ENCODE measurements at places on chromosomes 16 and 17.

GRCh38 chr17:78857266-78857665 is 16.7 kb upstream of the USP36 start:
- DNase-seq, result no peak

GRCh38 chr17:50513495-50513894 is 5.3 kb downstream of the MYCBPAP start:
- no peak for DNase-seq

GRCh38 chr17:64025732-64026294 is 5.4 kb upstream of the ICAM2 start:
- DNase-seq, result peak; percentile 75

DNA sequence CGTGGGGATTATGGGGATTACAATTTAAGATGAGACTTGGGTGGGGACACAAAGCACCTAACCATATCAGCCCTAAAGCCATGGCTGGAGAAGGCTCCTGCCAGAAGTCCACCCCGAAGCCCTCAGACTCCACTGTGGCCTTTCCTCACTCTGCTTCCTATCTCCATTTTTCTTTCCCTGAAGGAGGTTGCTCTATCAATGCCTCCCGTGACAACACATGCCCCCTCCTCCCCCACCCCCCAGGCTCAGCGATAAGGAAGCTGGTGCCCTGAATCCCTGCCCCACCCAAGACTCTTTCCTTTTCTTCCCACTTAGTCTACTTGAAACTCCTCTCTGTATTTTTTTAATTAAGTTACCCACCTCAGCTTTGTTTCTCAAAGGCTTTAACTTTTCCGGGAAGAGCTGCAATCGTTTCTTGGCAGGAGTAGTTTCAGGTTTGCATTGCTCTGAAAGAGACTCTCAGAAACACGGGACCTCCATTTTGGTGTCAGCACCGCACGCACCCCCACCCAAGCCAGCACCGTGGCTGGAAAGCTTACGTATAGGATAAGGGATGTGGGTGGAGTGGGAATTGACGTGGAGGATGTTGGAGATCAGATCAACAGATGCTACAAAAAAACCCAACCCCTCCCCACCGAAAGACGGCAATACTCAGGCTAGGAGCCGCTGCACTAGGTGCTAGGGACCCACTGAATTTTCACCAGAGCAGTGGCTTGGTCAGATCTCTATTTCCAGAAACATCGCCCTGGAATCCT is 15.2 kb upstream of the CA4 start:
- DNase-seq, result peak; percentile 27

GRCh38 chr17:67111808-67112207 is 67.5 kb downstream of the CACNG1 start:
- no peak for DNase-seq

DNA sequence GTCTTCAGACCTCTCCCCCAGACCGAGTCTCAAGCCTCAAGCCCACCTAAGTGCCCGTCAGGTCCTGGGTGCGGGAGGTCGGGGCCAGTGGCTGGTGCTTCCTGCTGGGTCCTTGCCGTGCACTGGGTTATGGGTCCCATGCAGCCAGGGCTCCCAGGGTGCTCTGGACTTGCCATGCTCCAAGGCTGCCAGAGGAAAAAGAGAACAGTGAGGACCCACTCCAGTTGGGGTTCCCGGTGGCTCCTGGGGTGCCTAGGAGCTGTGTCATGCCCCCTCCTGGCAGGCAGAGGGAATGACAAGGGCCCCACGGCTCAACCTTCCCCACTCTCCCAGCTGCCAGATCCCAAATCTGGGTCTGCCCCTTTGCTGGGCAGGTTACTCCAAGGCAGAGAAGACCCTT is 3.8 kb downstream of the SNX20 start:
- no peak for DNase-seq

DNA sequence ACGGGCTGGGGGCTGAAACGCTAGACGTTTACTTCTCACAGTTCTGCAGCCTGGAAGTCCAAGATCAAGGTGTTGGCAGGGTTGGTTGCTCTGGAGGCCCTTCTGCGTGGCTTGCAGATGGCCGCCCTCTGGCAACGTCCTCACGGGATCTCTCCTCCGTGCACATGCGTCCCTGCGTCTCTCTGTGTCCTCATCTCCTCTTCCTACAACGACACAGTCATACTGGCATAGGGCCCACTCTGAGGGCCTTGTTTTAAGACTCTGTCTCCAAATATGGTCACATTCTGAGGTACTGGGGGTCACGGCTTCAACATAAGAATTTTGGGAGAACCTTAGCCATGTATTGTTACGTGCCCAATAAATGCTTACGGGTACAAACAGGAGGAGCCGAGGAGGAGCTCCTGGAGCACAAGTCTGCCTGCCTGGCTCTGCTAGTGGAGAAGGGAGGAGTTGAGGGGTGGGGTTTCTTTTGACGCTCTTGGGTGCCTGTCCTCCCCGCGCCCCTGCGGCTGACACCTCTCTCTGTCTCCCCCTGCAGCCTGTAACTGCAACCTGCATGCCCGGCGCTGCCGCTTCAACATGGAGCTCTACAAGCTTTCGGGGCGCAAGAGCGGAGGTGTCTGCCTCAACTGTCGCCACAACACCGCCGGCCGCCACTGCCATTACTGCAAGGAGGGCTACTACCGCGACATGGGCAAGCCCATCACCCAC is 141.1 kb downstream of the NTN1 start:
- no peak for DNase-seq

DNA sequence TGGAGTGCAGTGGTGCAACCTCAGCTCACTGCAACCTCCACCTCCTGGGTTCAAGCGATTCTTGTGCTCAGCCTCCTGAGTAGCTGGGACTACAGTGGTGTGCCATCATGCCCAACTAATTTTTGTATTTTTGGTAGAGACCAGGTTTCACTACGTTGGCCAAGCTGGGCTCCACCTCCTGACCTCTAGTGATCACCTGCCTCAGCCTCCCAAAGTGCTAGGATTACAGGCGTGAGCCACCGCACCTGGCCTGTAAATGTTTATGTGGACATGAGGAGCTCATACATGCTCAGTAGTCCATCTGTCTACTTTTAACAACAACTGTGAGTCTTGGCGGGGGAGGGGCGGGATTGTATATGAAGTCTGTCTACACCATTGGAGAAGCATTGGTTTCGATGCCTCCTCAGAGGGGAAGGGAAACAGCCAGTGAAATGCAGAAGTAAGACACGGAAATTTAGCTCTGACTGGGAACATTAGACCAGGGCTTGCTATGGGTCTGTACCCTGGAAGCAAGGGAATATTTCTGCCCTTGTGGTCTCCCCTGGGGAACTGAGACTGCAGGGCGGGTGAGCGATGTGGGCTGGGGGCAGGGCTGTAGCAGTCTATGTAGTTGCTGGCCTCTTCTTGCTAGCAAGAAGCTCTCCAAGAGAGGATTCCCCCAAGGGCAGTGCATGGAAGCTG is 9.3 kb downstream of the NUBP1 start:
- DNase-seq, result peak; percentile 97

DNA sequence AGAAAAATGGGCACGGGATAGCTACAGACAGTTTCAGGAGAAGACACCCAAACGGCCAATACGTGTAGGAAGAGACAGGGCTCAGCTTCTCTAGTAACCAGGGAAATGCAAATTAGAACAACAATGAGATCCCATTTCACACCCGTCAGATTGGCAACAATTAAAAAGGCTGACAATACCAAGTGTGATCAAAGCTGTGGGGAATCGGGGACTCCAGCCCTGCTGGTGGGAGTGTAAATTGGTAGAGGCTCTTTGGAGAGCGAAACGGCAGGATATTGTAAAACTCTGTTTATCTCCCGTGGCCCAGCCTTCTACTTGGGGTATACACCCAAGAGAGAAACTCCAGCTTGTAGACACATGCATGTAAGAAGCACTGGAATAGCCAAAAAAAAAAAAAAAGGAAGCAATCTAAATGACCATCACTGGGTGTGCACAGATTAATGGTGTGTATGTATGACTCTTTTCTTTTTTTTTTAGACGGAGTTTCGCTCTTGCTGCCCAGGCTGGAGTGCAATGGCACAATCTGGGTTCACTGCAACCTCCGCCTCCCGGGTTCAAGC is 27.5 kb downstream of the MYBBP1A start:
- DNase-seq, result no peak

DNA sequence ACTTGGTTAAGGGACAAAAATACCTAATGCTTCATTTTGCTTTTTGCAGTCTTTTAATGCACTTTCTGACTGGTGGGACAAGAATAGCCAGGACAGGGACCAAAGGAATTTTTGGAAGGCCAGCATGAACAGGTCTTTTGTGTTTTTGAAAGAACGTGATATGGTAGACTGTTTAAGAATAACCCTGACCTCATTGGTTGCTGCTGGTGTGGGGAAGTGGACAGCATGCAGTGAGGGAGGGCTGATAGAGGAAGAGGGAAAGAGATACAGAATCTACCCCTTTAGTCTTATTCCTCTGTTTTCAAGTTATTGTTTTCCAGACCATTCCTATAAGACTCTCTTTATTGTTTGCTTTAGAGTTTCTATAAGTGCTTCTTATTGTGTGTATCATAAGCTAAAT is 816.2 kb downstream of the CDH11 start:
- no peak for DNase-seq

DNA sequence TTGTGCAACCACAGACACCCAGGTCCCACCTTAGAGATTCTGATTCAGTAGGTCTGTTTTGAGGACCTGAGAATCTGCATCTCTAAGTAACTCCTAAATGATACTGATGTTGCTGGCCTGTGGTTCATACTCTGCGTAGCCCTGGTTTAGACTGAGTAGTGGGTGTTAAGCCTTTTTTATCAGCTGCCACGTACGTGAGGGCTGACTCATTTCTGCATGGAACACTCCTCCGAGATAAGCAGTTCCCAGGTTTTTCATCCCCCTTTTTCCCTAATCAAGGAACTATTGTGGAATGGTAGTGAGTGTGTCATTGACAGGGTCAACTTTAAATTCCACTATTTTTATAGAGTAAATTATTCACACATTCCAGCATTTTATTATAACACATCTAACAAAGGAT is 26.1 kb downstream of the CDRT4 start:
- no peak for DNase-seq

- DNase-seq, result no peak
Measured at GRCh38 chr17:5683241-5683640, 98.9 kb upstream of the NLRP1 start.

- no peak for DNase-seq
Measured at GRCh38 chr17:4215882-4216570, 47.8 kb downstream of the ANKFY1 start.

DNA sequence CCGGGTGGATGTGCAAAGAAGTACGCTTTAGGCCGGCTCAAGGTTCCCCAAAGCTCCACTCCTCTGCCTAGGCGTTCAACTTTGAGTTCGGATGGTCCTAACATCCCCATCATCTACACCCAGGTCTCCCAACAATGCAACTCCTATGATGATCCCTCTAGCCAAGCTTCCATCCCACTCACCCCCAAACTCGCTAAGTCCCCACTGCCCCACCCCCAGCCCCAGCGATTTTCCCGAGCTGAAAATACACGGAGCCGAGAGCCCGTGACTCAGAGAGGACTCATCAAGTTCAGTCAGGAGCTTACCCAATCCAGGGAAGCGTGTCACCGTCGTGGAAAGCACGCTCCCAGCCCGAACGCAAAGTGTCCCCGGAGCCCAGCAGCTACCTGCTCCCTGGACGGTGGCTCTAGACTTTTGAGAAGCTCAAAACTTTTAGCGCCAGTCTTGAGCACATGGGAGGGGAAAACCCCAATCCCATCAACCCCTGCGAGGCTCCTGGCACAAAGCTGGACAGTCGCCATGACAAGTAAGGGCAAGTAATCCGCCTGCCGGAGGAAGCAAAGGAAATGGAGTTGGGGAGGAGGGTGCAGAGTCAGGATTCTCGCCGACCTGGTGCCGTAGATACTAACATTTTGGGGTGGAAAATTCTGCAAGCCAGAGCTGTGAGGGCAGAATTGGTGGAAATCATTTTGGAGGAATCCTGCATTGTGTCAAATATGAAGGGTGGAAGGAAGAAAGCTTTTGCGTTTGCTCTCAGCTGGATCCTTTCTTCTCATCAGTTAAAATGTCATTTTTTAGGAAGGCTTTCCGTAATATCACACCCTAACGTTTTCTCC is at the start of gene TP53:
Gene TP53 (minus strand): TSS at position 419 of the 836 bp plus-strand sequence. CDS start 10,896 bp downstream, outside the sequence.
- peak; percentile 88 for DNase-seq

GRCh38 chr16:6032438-6032837 is 934.8 kb upstream of the EEF2KMT start:
- no peak for DNase-seq

DNA sequence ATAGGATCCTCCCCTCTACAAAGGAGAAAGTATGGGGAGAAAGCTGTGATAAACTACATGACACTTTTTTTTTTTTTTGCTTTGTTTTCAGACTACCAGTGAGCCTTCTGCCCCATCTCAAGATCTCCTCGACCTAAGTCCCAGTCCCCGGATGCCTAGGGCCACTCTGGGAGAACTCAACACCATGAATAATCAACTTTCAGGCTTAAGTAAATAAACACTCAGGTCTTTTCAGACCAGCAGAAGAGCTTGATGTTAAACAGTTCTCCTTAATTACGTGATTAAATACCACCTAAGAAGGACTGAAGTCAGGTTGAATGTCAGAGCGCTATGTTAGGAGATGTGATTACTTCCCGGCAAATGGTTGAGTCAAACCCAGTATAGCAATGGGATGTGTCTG is 31.4 kb downstream of the COX11 start:
- no peak for DNase-seq

DNA sequence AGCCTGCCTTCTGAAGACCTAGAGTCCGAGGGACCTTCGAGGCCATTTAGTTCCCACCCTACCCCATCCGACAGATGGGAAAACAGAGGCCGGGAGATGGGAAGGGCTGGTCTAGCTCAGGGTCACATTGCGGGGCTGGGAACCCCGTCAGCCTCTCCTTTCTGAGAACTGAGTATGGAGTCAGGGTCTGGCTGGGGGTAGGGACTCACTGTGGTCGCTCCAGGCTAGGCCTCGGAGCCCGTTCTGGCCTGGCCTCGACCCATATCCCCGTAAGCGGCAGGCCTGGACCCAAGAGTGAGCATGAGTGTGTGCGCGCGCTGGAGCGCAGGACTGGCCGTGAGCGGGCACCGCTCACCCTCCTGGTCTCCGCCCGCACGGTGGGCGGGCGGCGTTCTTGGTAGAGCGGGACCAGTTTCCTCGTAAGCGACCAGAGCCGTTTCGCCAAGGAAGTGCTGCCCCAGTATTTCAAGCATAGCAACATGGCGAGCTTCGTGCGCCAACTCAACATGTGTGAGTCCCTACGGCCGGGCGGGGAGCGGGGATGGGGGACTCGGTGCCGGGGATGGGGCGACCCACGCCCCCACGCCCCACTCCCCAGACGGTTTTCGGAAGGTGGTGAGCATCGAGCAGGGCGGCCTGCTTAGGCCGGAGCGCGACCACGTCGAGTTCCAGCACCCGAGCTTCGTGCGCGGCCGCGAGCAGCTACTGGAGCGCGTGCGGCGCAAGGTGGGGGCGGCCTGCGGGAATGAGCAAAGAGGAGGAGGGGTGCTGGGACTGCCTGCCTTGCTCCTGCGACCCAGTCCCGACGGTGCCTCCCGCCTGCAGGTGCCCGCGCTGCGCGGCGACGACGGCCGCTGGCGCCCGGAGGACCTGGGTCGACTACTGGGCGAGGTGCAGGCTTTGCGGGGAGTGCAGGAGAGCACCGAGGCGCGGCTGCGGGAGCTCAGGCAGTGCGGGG is 855 bp downstream of the HSF4 start:
- peak; percentile 16 for DNase-seq

- DNase-seq, result no peak
Measured at GRCh38 chr16:84478172-84478947, 26.1 kb downstream of the MEAK7 start.

All from inflammatory macrophage treated with lipopolysaccharide for 4 hours (primary cell).